Stimulated activated CD8-positive, alpha-beta memory T cell treated with anti-CD3 and anti-CD28 coated beads, Interleukin-7, amount 100 ng/mL, for 48 hours (primary cell): ENCODE measurements at places on chromosomes 12 and 14.

- no peak for DNase-seq
Observed at GRCh38 chr14:99878563-99878962, 85.3 kb downstream of the EML1 start.

GRCh38 chr12:1606021-1606622 lies 11.7 kb upstream of the FBXL14 start:
- no peak for DNase-seq

GRCh38 chr14:55303691-55304145 lies 32.5 kb downstream of the FBXO34 start:
- no peak for DNase-seq

GRCh38 chr12:105705765-105706164 lies 375.3 kb downstream of the C12orf75 start:
- DNase-seq, result no peak

- no peak for DNase-seq
Observed at GRCh38 chr12:130433411-130433810, 95.7 kb downstream of the PIWIL1 start.

GRCh38 chr14:24183014-24183481 lies 5.6 kb downstream of the IPO4 start:
- no peak for DNase-seq

GRCh38 chr14:97688631-97689336 lies 891.6 kb downstream of the VRK1 start:
- DNase-seq, result no peak

DNA sequence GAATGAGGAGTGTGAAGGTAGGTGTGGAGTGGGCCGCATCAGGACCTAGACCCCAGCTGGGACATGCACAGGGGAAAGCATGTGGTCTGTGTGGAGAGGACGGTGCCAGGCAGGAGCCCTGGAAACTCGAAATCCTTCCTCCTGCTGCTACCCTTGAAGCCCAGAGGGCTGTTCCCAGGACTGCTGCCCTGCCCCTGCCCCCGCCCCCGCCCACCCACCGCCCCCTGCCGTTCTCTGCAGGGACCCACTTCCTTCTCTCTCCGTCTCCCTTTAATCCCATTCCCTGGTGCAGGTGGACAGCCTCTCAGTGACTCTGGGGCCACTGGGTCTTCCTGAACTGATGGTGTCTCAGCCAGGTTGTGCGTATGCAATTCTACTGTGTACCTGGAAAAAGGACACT lies 8.0 kb downstream of the ITFG2 start:
- DNase-seq, result no peak

DNA sequence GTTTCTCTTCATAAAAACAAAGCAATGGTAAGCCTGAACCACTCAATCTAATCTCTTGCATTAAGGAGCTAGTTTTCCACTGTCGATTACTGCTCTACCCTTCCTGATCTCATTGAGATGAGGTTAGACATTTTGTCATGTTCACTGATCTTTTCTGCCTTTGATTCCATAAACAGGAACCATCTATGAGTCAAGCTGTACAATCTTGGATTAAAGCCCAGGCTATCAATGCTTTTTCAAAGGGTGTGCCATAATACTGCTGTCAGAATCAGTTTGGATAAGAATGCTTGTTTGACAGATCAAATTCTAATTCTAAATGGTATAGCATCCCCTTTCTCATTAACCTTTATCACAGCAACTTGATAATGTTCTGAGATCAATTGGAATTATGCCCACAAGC lies 16.1 kb downstream of the GRIP1 start:
- no peak for DNase-seq

GRCh38 chr12:32761716-32762115 lies 6.0 kb upstream of the YARS2 start:
- DNase-seq, result no peak

- DNase-seq, result no peak
Observed at GRCh38 chr12:44031472-44032185, 195.7 kb downstream of the TMEM117 start.

DNA sequence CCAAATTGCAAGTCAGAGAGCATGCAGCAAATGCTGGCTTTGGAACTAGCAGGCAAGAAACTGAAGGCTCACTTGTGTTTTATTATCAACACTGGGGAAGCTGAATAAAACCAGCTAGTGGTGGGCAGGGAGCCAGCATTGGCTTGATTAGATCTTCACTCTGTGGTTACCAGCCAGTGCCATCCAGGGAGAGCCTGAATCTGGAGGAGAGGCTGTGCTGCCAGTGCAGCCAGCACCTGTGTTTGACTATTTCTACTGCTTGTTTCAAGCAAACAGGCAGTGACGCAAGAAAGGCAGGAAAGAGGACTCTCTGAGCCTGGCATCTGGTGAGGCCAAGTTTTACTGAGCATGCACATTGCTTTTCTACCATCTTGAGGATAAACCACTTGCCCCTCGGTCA lies 247.0 kb downstream of the PHLDA1 start:
- no peak for DNase-seq

DNA sequence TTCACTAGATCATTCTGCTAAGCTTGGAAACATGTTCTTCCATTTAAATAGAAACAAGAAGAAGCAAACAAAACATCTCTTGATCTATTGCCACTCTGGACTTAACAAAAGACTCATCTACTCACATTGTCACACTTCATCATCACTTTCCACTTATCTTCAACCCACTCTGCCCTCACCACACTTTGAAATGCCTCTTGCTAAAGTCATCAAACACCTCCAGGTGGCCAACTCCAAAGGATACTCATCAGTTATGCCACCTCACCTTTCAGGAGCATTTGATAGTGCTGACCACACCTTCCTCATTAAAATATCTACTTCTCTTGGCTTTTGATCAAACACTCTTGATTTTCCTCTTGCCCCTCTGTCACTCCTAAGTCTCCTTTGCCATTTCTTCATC lies 7.2 kb downstream of the EFCAB11 start:
- DNase-seq, result no peak

GRCh38 chr14:82438436-82438835 lies 904.8 kb upstream of the SEL1L start:
- no peak for DNase-seq

DNA sequence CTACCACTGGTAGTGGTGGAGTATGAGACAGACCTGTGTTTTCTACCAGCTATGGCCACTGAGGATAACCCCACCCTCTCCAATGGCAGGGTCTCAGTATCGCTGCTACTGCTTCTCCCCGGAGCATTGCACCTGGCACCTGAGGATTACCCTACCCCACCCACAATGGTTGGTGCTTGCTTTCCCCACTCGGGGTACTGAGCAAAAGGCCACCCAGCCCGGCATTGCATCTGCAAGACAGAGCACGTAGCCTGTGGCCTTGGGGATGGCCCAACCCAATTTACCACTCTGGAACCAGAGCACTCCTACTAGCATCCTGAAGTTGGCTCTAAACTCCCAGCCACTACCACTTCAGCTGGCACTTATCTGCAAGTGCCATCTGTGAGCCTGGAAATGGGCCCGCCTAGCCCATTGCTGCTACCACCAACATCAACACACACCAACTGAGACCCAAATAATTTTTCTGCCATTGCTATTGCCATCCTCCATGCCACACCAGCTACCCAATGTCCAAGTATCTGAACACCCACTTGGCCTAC lies 145.7 kb downstream of the CNTN1 start:
- no peak for DNase-seq

DNA sequence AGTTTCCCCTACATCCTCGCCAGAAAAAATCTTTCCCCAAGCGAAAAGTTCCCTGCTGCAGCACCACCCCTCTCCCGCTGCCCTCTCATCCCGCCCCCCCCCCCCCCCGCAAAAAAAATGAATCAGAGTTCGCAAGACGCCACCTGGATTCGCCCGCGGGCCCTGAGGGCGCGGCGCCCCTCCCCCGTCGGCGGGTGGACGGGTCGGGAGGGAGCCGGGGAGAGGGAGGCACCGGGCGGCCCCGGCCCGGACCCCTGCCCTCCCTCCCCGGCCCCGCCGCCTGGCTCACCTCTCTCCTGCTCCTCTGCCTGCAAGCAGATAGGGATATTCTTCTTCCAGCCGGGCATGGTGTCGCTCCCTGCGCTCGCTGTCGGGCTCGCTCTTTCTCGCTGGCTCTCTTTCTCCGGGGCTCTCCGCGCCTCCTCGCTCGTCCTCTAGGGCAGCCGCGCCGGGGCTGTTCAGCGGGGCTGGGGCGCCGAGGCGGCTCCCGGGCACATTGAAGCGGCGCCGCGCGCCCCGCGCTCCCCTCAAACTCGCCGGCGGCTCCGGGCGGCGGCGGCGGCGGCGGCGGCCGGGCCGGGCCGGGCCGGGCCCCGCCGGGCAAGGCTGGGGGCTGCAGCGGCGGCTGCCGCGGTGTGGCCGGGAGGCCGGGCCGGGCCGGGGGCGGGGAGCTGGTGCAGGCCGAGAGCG lies 200.3 kb upstream of the CAND1 start:
- no peak for DNase-seq

- DNase-seq, result no peak
Observed at GRCh38 chr12:105499205-105499604, 168.7 kb downstream of the C12orf75 start.

GRCh38 chr14:23861666-23862065 lies 91.9 kb upstream of the DHRS4 start:
- DNase-seq, result no peak

DNA sequence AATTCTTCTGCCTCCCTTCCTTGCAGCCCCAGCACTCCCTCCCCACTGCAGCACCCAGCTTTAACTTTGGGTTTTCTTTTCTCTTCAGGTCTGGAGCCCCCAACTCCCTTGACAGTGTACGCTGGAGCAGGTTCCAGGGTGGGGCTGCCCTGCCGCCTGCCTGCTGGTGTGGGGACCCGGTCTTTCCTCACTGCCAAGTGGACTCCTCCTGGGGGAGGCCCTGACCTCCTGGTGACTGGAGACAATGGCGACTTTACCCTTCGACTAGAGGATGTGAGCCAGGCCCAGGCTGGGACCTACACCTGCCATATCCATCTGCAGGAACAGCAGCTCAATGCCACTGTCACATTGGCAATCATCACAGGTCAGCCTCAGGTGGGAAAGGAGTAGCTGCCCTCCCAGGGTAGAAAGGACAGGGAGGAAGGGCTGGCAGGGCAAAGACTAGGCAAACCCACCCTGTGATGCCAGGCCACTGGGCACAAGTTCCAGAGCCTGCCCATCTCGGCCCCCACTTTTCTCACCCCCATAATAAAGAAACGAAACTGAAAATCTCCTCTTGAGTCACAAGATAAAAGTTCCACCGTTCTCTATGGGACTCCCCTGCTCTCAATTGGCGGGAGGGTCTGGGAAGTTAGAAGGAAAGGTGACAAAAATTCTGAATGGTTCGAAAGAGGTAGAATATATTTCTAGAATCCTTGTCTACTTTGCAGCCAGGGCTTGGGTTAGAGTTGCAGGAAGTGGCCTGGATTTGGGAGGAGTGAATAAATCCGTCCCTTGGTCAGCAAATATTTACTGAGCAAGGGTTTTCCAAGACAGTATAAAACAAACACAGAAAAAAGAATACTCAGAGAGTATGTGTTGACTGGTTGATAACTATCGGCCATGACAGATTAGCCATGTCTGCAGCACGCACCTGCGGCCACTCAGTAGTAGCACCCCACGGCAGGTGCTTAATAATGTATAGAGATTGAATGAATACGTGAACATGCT lies 3.2 kb downstream of the LAG3 start:
- no peak for DNase-seq

DNA sequence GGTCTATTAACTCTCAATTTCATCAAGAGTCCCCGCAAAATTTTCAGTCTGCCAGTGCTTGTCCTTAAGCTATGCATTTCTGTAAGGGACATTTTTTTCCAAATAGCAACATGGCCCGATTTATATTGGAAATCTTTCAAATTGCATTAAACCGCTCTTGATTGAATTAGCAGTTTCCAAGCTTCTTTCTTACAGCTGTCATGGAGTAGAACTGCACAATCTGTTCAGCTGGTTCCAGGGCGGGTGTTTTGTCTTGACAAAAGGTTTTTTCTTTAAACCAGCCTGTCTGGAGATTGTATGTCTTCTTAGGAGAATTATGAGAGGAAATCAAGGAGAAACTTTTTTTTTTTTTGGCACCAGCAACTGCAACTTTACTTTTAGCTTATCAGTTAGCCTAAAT lies 185.8 kb downstream of the ALG10B start:
- DNase-seq, result no peak

- no peak for DNase-seq
Observed at GRCh38 chr14:75339059-75339458, 60.4 kb downstream of the FOS start.

DNA sequence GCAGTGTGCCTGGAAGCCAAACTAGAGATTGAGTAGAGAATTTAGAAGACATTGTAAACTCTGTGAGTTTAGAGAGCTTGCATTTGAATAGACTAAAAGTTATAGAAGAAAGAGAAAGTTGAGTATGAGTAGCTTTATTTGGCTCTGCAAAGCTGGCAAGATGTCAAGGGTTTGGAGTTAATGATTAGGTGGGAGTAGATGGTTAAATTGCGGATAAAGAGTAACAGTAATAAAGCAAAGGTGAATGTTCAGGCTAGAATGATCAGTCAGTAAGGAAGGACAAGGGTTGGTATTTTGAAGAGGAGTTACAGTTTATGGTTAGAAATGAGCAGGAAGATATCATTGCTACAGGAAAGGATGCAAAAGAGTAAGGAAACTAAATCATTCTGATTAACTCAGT lies 5.2 kb downstream of the PPM1A start:
- DNase-seq, result no peak

DNA sequence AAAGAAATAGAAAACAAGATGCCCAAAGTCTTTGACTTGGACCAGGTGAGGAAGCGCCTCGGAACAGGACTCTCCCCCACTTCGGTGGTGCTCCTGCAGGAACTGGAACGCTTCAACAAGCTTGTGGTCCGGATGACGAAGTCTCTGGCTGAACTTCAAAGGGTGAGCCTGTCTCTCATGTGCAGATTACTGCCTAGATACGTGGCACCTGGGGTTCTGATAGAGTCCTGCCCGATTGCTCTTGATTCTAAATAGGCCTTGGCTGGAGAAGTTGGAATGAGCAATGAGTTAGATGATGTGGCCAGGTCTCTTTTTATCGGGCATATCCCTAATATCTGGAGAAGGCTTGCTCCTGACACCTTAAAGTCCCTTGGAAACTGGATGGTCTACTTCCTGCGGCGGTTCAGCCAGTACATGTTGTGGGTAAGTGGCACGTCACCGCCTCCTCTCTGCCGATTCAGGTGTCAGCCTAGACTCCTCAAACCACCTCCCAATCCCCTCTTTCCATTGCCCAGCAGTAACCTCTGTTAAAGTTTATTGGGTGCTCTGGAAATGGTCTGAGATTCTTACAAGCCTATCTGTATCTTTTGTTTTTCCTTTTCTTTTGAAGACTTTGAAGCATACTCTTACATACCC lies 40.8 kb downstream of the CCDC92 start:
- DNase-seq, result peak; percentile 28

DNA sequence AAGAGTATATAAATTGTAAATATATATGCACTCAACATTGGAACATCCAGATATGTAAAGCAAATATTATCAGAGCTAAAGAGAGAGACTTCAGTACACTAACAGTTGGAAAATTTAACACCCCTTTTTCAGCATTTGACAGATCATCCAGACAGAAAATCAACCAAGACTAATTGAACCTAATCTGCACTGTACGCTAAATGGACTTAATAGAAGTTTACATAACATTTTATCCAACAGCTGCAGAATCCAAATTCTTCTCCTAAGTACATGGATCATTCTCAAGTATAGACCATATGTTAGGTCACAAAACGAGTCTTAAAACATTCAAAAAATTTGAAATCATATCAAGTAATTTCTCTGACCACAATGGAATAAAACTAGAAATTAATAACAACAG lies 229.1 kb upstream of the CLEC14A start:
- no peak for DNase-seq
